ENCODE measurements at places on chromosomes 6 and 20.
A peak's percentile ranks its signal among the peaks of the same experiment; 100 is the strongest.

- DNase-seq, result no peak
These were observed 2.7 kb upstream of the C6orf163 start for GRCh38 chr6:87341899-87342298.

- DNase-seq, result no peak
These were observed 24.2 kb upstream of the TPD52L1 start for GRCh38 chr6:125129354-125129753.

DNA sequence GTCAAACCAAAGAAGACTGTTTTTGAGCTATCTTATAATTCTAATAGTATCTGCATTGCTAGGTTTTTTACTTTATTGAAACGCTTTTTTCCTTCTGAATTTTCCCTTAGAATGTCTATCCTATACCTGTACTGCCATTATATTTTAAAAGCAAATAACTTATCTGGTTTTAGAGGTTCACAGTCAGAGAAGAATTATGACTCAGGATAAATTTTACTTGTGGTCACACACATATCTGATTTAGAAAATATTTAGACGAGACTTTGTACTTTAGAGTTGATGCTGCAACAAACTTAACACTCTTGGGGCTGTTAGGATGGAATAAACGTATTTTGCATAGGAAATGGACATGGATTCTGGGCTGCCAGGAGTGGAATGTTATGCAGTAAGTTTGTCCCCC lies 33.0 kb downstream of the LMBRD1 start:
- no peak for DNase-seq

DNA sequence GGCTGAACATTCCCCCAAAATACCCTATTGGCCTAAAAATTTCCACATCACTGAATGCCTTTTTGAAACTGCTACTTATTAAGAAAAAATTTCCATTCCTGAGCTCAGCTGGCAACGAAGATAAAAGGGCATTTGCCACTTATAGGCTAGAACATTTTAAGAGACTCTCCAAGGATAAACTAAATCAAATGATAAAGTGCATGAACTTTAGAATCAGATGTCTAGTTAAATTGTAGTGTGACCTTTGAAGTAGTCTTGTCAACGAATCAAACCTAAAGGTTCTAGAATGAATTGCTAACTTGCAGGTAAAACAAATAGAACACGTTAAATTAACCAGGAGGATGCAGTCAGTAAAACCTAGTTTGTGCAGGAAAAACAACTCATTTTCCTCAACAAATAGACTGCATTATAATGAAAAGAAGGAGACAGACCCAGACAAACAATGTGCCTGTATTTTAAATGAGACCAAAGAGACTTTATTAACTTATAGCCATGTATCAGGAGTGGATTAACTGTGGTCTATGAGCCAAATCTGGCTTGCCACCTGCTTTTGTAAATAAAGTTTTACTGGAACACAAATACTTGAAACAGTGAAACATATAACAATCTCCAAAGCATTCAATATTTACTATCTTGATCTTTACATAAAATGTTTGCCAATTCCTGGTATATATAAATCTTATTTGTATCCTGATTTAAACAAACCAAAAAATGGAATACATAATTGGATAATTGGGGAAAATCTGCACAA lies 184.4 kb downstream of the MEI4 start:
- no peak for DNase-seq

DNA sequence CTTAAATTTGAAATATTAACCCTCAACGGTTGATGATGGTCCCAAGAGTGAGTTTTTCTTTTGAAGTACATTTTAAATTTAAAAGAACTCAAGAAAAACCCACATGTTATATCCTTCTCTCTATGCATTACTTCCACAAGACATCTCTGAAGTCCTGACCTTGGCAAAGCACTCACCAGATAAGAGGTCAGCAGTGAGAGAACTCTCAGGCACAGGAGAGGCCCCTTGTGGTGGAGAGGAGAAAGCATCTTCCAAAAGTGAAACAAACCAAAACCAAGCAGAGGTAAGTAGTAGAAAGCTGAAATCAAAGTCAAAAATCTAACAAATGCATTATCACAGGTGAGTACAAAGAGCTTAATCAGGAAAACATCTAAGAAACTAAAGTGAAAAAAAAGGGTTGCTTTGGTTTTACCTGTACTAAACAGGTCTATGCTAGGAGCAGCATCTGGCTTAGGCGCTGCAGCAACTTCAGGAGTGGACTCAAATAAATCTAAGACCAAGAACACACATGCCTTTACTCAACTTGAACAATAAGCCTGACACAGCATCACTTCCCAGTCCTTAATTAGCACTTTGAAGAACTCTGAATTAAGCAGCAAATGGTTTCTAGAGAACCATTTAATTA lies 80.5 kb downstream of the PRSS35 start:
- DNase-seq, result no peak

GRCh38 chr6:35663447-35664235 lies 25.1 kb downstream of the FKBP5 start:
- DNase-seq, result no peak

DNA sequence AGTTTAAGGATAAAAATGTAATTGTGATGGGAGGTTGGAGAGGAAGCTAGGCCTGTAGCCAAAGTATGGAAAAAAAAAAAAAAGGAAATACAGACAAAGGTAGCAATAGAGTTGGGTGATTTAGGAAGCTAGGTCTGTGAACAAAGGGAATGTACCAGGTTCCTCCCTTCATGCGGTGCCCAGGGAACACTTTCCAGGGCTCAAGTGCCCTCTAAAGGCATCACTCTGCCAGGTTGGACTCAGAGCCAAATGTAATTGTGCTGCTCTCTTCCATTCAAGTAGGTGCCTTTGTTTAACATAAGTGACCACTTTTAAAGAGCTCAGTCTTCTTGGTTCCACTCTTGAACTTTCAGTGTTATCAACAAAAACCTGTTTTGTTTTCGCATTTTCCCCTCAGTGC lies 159.7 kb upstream of the AHI1 start:
- no peak for DNase-seq

DNA sequence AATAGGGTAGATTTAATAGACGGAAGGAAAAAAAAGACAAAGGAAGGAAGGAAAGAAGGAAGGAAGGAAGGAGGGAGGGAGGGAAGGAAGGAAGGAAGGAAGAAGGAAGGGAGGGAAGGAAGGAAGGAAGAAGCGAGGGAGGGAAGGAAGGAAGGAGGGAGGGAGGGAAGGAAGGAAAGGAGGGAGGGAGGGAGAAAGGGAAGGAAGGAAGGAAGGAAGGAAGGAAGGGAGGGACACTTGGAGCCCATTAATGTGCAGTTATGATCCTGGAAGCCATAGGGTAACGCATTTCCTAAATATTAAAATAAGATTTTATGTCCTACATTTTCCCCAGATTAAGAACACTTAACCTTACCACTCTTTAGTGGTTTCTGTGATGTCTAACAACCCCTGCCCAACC lies 465.7 kb downstream of the ADGRB3 start:
- no peak for DNase-seq

- DNase-seq, result no peak
These were observed 230.7 kb upstream of the MARCKS start for GRCh38 chr6:113626475-113626874.

DNA sequence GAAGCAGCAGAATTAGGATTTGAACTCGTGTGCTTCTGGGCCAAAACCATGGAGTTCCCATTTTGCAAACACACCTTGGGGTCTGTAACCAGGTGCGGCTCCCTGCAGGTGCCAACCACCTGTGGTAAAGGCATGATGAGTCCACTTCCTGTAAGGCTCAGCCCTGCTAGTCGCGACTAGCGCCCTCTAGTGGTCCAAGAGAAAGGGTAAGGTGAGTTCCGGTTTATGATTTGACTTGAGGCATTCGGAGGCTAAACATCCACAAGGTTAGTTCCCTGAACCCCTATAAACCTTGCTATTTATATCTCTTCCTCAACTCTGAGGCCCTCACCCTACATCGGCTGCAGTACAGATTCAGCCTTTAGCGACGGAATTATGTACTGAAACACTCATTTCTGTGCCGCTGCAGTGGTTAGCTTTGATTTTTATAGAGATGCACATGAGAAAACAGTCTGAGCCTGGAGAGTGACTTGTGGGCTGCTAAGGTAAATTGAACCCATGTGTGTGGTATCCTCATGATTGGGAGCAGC lies 173.4 kb downstream of the PLCB1 start:
- peak; percentile 47 for DNase-seq

- DNase-seq, result no peak
These were observed 1.6 kb downstream of the PPARD start for GRCh38 chr6:35343835-35344550.

GRCh38 chr6:35428421-35429149 lies 23.6 kb upstream of the FANCE start:
- DNase-seq, result no peak

DNA sequence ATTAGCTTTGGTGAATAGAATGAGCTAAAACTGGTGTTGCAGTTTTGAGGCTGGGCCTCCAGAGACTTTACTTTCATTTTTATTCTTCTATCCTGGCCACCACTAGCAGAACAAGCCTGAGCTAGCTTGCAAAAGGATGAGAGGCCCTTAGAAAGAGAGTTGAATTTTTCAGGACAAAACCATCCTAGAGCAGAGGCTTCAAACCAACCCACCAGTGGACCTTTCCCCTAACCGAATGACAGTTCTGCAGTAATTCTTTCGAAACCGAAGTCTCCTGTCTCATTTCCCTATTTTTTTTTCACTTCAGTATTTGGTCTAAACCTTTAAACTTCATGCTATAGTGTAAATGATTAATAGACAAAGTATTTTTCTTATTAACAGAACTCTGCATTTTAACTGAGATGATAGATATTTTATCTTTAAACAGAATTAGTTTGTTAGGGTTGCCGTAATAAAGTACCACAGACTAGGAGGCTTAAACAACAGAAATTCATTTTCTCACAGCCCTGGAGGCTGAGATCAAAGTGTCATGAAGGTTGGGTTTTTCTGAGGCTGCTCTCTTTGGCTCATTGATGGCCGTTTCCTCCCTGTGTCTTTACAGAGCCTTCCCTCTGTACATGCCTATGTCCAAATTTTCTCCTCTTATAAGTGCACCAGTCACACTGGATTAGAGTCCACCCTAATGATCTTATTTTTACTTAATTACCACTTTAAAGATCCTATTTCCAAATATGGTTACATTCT lies 80.6 kb upstream of the PAK5 start:
- DNase-seq, result no peak

GRCh38 chr20:47847884-47848485 lies 62.7 kb upstream of the SULF2 start:
- DNase-seq, result peak; percentile 72

- no peak for DNase-seq
These were observed 4.5 kb upstream of the SIRPA start for GRCh38 chr20:1890469-1891262.

DNA sequence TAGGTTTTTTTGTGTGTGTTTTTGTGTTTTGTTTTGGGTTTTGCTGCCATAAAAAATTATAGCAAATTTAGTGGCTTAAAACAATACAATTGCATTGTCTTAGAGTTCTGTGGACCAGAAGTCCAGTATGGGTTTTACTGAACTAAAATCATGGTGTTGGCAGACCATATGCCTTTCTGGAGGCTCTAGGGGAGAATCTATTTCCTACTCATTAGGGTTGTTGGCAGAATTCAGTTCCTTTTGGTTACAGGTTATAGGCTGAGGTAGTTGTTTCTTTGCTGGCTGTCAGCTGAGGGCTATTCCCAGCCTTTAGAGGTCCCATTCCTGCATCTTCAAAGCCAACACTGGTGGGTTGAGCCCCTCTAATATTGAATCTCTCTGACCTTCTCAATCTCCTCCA lies 181.3 kb downstream of the IBTK start:
- DNase-seq, result no peak

DNA sequence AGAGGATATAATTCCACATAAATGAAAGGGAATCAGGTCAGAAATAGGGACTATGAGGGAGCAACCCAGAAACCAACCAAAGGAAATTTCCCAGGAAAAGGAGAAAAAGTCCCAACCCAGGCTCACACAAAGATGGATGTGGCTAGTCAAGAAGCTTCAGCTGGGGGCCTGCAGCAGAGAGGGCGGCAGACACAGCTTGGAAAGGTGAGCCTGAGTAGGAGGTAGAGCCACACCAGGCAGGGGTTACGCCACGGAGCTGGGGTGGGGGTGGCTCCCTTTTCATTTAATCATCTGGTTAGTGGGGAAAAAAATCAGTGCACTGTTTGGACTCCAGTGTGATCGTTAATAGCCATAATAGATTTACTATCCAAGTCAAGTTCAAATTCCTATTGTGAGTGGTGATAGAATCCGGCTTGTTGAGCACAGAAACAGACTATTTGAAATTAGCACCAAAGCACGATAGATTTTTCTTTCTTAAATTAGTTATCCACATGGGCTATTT lies 220.6 kb downstream of the TPBG start:
- DNase-seq, result no peak

DNA sequence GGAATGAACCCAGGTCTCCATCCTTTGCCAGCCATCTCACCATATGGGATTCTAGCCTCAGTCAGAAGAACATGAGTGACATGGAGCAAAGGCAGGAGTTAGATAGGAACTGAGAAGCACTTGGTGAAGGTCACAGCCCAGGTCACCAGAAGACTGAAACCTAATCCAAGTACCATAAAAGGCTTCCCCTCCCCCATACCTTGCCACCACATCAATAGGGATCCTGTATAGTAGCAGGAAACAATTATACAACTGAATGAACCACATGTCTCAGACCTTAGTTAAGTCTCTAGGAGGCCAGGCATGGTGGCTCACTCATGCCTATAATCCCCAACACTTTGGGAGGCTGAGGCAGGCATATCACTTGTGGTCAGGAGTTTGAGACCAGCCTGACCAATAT lies 49.6 kb downstream of the KIZ start:
- DNase-seq, result no peak

DNA sequence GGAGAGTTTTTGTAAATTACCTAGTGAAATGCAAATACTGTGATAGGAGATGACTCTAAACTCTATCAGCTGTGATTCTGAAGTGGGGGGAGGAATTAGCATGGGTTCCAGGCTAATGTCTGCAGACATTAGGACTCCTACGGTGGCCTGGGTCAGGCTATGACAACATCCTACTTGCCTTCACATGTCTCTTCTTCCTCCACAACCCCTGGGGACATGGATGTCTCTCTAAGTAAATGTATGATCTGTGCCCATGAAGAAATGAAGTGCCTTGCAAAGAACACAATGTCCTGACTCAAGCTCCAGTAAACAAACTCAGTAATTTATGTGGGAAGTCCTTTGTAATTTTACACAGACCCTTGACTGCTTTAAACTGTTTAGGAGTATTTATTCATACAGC lies 165.8 kb upstream of the EEF1E1 start:
- no peak for DNase-seq

- no peak for DNase-seq
These were observed 6.5 kb upstream of the CAPN11 start for GRCh38 chr6:44152109-44152461.

- DNase-seq, result no peak
These were observed 371.0 kb downstream of the TENT5A start for GRCh38 chr6:81381382-81381916.
